ENCODE measurements at places on chromosomes 12 and 14.

DNA sequence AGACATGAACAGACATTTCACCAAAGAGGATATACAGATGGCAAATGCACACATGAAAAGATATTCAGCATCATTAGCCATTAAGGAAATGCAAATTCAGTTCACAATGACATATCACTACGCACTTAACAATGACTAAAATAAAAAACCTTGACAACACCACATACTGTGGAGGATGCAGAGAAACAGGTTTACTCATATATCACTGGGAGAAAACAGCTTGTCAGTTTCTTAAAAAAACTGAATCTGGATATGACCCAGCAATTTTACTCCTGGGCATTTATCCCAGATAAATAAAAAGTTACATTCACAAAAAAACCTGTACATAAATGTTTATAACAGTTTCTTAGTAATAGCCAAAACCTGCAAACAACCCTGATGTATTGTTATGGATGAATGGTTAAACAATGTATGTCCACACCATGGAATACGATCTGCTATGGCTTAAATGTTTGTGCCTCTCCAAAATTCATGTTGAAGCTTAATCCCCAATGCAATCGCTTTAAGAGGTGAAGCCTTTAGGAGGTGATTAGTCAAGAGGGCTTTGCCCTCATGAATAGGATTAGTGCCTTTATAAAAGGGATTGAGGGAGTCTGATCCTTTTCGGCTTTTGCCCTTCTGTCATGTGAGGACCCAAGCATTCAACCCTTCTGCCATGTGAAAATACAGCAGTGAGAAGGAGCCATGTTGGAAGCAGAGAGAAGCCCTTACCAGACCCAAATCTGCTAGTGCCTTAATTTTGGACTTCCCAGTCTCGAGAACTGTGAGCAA is 36.0 kb upstream of the PPP4R3A start:
- DNase-seq: no peak

DNA sequence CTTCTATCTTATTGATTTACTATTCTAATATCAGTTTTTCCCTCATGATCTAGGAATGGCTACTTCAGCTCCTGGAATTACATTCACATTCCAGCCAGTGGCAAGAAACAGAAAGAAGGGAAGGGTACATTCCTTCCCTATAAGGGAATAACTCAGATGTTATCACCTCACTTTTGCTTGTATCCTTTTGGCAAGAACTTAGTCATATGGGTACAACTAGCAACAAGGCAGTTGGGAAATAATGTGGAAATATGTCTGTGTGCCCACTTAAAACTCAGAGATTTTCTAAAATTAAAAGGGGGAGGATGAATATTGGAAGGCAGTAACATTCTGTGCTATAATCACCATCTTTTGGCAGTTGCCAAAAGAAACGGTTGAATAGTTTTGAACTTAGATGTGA is 85.6 kb downstream of the MSRB3 start:
- DNase-seq: no peak

DNA sequence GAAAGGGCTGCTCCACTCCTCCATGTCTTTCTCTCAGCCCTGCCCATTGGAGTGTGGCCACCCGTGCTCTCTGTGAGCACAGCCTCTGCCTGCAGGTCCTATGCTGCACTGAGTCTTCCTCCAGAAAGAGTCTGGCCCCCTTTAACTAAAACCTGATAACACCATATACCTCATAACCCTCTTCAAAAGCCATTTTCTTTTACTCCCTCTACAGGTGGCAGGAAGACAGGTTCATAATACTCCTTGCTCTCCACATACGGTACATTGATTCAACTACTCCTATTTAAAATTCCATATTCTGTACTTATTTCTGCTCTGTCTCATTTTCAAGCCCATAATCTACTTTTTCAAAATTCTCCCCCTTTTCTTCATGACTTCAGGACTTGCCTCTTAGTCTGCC is 144.0 kb downstream of the HELB start:
- DNase-seq: no peak

DNA sequence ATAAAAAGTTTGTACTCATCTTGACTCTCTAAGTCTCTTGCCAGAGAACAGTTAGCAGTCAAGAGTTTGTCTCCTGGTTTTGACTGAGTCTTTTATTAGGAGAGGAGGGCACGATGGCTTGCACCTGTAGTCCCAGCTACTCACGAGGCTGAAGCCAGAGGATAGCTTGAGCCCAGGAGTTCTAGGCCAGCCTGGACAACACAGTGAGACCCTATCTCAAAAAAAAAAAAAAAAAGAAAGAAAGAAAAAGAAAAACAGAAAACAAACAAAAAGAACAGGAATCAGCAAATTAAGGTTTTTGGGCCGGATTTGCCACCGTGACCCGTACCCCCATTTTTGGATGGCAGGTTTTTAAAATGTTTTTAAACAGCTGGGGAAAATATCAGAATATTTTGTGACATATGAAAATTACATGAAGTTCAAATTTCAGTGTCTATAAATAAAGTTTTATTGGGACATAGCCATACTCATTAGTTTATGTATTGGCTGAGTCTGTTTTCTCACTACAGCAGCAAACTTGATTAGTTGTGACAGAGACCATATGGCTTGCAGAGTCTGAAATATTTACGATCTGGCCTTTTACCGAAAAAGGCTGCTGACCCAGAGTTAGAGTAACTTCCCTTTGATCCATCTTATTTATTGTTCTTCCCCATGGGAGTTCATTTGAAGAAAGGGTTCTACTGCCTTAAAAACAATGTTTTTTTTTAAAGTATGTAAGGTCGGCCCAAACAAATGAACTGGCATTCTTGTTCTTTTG is 31.2 kb downstream of the VEZT start:
- DNase-seq: no peak

GRCh38 chr14:70020352-70021170 is 141.3 kb downstream of the SMOC1 start:
- no peak for DNase-seq

DNA sequence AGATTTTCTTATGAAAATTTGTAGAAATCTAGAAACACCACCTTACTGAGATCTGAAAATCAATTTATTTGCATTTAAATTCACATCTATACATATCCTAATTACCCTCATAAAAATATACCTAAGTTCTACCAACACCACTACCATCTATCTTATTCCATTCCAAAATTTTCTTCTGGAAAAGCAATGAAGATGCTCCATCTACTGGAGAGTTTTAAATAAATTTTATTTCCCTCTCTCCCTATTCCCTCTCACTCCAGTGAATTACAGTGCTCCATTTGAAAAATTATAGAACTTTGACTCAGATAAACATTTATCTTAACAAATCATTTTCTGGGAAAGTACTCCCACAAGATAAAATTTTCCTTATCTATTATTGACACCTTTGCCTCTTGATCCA is 2.3 kb upstream of the C14orf39 start:
- no peak for DNase-seq

DNA sequence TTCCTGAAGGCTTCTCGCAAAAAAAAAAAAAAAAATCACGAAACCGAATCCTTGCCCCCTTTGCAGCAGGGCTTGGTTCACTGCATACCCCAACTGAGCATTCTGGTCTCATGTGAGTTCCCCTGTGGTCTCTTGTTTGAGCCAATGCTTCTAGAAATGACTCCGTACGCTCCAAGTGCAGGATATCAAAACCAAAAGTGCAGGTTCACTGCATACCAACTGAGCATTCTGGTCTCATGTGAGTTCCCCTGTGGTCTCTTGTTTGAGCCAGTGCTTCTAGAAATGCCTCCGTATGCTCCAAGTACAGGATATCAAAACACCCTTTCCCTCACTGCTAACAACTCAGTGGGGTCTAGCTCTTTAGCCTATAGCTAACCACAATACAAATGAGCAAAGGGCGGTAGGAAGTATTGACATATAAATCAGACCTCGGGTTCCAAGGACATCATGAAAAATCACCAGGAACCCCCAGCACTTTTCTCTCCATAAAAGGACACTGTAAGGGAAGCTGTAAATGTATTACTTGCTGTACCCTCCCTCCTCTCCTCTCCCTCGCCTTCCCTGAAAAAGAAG is 206.3 kb upstream of the NOS1 start:
- DNase-seq: no peak

Measured in activated CD4-positive, alpha-beta memory T cell treated with anti-CD3 and anti-CD28 coated beads for 36 hours (primary cell).